ENCODE measurements at places on chromosomes 7 and 10.

DNA sequence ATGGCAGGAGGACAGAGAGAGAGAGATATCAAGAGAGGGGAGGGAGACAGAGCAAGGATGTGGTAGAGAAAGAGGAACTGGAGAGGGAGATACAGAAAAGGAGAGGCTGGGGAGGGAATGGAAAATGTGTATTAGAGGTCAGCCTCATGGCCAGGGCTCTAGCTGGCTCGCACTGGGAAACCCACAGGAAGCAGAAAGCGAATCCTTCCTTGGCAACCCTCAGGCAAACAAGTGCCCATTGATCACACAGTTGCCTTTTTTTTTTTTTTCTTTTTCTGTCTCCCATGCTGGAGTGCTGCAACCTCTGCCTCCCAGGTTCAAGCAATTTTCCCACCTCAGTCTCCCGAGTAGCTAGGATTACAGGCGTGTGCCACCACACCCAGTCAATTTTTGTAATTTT is 391.2 kb downstream of the TYW1 start:
- DNase-seq = no peak

DNA sequence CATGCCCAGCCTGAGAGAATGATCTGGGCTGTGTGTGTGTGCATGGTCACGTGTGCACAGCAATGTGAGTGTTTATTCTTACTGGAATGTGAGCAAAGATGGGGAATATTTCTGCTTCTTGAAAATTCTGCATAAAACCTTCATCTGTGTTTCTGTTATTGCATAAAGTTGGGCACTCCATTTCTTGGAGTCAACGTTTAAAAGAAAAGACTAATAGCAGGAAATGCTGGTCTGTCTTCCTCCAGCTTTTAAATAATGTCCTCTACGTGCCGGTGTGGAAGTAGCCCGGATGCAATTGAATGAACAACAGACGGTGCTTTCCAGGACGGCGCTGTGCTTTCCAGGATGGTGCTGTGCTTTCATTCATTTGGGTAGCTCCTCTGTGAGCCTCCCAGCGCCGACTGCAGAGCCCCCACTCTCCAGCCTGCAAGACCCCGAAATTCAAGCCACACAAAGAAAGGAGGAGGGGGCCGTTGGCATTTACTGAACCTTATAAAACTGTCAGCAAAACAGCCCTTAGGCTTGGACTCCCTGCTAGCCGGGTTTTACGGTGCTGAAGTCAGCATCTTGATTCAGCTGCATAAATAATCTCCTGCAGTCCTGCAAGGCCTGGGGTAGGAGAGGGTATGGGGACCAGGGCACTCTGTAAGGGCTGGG is 158.2 kb upstream of the PRKCQ start:
- DNase-seq = peak; percentile 27

- no peak for DNase-seq
Measured at GRCh38 chr10:65213170-65213569, 1692.0 kb downstream of the REEP3 start.

- no peak for DNase-seq
Measured at GRCh38 chr10:131698986-131699385, 201.8 kb upstream of the PPP2R2D start.
